ENCODE measurements at places on chromosomes 4 and X. TPM values are rescaled to one million over a fixed set of nuclear protein-coding genes. Genes with fewer than 3 reads are reported as not detected.

DNA sequence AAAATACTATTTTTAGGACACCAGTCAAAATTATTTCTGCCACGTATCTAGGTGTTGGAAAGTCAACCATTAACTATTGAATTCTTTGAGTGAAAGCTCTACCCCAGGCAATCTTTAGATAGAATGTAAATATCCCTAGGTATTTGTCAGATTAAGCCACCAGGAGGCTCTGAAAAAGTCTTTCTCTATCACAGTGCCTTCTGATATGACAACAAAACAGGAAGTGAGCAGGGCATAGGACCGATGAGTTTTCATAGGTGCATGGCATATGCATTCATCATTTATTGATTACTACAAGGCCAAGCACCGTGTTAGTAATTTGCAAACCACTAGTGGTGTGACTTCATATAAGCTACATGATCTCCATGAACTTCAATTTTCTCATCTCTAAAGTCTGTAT, 333.6 kb upstream of the F9 start:
- H3K27me3 ChIP-seq: no peaks in the 10 kb centered on the region
- peaks cover 4% of the 10 kb centered on the region for H3K4me1 ChIP-seq
- H3K36me3 ChIP-seq: no peaks in the 10 kb centered on the region
- H3K4me3 ChIP-seq: no peak overlapping the region
- DNase-seq: no peak

DNA sequence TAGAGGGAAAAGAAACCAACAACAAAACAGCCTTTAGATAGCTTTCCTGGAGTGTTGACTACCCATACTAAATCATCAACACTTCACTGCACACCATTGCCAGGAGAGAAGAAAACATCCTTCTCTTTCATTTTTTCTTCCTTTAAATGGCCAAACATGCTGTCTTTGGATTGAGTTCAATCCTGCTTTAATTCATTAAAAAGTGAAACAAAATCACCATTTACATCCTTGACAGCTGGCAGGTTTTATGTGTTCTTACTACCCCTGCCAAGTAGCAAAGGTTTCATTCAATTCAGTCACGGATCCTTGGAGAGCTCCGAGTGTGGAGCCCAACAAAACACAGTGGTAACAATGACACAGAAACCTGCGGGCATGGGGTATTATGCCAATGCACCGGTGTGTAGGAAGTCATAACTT, 568.3 kb downstream of the ANKRD50 start:
- peaks cover 6% of the 10 kb centered on the region for H3K4me1 ChIP-seq
- no peaks in the 10 kb centered on the region for H3K36me3 ChIP-seq
- no peaks in the 10 kb centered on the region for H3K27me3 ChIP-seq
- DNase-seq: peak; percentile 77
- no peak overlapping the region for H3K4me3 ChIP-seq

- no peak overlapping the region for H3K4me3 ChIP-seq
- peak overlapping the region; percentile 89 for H3K27ac ChIP-seq
- H3K36me3 ChIP-seq: no peaks in the 10 kb centered on the region
- DNase-seq: peak; percentile 50
Observed at GRCh38 chrX:16666541-16666940, 16.6 kb downstream of the S100G start.

DNA sequence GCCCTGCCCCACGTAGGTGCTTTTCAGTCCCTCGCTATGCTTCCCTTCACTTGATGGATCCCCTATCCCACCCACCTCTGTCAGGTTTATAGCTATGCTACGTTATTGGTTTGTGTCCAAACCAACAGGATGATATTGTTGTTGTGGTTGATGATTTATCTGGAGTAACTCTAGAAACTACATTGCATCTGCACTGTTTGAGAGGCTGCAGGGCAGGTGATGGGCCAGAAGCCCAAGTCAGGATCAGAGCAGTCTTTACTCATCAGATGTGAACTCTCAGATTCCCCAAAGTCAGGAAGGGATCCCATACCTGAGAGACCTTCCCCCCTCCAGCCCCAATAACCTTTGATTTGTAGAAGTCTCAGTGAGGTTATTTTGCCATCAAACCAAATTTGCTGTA, 34.7 kb downstream of the ARX start:
- H3K4me3 ChIP-seq: no peak overlapping the region
- no peak for DNase-seq
- no peak overlapping the region for H3K27ac ChIP-seq
- H3K4me1 ChIP-seq: no peaks in the 10 kb centered on the region

- no peak for DNase-seq
- no peak overlapping the region for H3K4me3 ChIP-seq
- H3K27me3 ChIP-seq: no peaks in the 10 kb centered on the region
- no peaks in the 10 kb centered on the region for H3K36me3 ChIP-seq
- H3K27ac ChIP-seq: no peak overlapping the region
- no peaks in the 10 kb centered on the region for H3K4me1 ChIP-seq
Observed at GRCh38 chr4:178311997-178312396, 869.8 kb upstream of the AGA start.

Gene SLC10A3
- total RNA-seq: 27.3 TPM

Gene PABPC5
- total RNA-seq: 2.4 TPM

Gene BTK
- total RNA-seq: 0.79 TPM

Gene CENPVL1
- total RNA-seq: 0.25 TPM

All from astrocyte (in vitro differentiated cells and primary cell).